ENCODE measurements at places on chromosomes 3 and 15. TPM values are rescaled to one million over a fixed set of nuclear protein-coding genes. Genes with fewer than 3 reads are reported as not detected.

Gene CYP1A1
- not detected for total RNA-seq

Gene LRTM1
- 0.39 TPM for total RNA-seq

Gene SNURF
- 7.9 TPM for total RNA-seq

Gene CAV3
- total RNA-seq, result not detected

Gene MAGEF1
- 18.5 TPM for total RNA-seq

Gene SCN11A
- total RNA-seq, result under 0.01 TPM

Gene GALNT15
- total RNA-seq, result not detected

Gene FAM81A
- not detected for total RNA-seq

Gene BNC1
- total RNA-seq, result not detected

Gene SLC9A9
- total RNA-seq, result under 0.01 TPM

Gene SENP8
- total RNA-seq, result 3.5 TPM

Gene CHRM5
- under 0.01 TPM for total RNA-seq

Gene GNAT1
- not detected for total RNA-seq

Gene TMEM45A
- 237 TPM for total RNA-seq

Gene CDC25A
- total RNA-seq, result 12.0 TPM

Gene GPR176
- total RNA-seq, result 16.1 TPM

Gene GPR171
- not detected for total RNA-seq
